Astrocyte of the spinal cord (primary cell): ENCODE measurements at places on chromosomes 4 and X.

DNA sequence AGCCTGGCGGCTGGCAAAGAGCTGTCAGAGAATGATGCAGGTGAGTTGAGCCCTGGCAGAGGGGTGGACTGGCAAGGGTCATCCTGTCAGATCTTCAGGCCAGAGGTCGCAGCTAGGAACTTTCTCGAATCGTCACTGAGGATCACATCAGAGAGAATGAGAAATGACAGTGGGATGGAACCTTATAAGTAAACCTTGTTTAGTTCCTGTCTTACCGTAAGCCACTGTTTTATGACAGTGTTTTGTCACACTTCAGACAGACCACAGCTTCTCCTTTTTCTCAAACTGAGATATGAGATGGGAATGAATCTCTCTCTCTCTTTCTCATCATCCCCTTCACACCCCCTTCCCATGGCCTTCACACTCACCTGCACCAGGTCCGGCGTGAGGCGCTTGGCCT is 9.3 kb downstream of the DIPK2B start:
- DNase-seq = no peak

DNA sequence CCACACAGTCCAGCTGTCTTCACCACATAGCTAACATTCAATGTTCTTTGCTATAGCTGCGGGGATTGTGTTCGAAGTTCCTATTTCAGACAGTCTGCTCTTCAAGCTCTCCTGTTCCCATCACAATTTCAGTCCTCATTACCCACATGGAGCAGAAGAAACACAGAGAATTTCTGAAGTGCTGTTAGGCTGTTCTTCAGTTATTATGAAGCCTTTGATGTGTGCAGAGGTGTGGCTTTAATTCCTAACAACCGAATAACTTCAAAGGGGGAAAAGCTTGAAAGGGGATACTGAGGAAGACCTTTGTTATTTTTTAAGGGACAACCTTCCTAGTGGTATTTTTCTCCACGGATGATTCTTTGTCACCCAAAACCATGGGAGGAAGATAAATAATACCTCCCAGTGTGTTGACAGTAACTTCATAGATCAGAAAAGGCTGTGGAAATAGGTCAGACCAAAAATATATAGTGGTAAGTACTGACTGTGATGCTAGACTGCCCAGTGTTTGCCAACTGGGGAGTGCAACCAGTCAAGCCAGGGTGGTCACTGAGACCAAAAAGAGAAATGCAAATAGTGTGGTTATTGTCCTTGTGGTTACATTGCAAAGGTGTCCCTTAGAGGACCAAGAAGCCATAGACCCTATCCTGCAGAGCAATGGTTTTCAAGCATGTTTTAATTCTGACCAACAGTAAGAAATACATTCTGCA is 52.1 kb downstream of the PRKG2 start:
- no peak for DNase-seq

DNA sequence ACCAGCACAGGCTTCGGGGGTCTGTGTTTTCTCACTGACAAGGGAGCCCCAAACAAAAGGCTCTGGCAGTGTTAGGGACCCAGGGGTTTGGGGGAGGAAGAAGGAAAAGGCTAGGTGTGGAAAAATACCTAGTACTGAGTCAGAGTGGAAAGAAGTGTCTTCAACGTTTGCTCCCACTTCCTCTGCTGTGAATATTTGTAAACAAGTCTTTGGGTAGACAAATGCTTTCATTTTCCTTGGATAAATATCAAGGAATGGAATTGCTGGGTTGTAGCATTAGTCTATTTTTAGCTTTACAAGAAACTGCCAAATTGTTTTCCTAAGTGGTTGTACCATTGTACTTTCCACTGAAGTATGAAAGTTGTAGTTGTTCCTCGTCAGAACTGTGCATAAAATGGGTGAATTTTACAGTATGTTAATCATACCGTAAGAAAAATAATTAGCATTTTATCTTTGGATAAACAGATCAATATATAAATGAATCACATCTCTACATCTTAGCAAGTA is 17.4 kb downstream of the COL4A5 start:
- DNase-seq = no peak

DNA sequence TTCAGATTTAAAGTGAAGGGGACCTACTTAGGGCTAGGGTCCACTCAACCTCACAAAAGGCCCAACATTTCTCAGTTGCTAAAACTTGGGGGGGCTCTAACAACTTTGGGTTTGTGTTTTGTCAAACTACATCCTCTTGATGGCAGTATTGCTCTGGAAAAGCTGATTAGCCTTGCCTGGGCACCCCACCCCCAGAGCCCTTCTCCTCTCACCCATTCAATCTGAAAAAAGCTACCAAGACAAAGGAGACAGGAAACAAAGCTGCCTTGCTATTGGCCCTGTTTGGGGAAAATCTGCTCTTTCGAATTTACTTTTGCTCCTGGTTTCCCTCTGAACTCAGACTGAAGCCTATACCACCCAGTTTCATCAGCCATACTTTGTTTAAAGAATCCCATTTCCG is 195.2 kb upstream of the STK26 start:
- peak; percentile 20 for DNase-seq

- DNase-seq = peak; percentile 20
Measured at GRCh38 chr4:109721033-109721432, 8.8 kb downstream of the PLA2G12A start.

DNA sequence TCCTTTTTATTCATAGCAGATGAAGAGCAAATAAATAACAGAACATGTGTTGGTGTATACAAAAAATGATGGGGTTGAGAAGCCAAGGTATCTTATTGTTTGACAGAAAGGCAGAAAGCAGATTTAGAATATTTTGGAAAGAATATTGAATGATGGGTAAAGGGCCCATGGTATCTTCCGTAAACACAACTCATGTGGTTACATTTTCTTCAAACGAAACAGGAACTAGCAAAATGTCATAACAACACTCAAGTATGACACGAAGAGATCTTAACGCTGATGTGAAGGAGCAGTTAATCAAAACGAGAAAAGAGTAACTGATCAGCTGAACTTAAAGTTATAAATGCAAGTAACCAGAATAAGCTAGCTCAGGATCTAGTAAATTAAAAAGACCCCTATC is 195.7 kb upstream of the GK2 start:
- DNase-seq = no peak
